ENCODE measurements at places on chromosomes 5 and 9.

DNA sequence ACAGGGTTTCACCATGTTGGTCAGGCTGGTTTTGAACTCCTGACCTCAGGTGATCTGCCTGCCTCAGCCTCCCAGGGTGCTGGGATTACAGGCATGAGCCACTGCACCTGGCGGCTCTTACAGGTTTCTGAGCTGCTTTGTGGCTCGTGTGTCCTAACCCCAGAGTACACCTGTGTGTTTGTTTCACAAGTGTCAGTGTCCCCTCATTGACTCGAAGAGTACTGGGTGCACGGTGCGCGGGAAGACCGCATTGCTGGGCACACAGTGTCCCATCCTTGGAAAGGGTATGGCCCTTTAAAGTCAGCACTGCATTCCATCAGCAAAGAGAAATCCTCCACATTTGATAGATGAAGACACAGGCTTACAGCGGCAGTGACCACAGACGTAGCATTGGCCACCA lies 23.8 kb downstream of the NDST1 start:
- no peak for DNase-seq

GRCh38 chr9:4168526-4168925 lies 131.3 kb downstream of the GLIS3 start:
- no peak for DNase-seq

GRCh38 chr5:51961154-51961562 lies 577.9 kb downstream of the ISL1 start:
- DNase-seq: no peak

DNA sequence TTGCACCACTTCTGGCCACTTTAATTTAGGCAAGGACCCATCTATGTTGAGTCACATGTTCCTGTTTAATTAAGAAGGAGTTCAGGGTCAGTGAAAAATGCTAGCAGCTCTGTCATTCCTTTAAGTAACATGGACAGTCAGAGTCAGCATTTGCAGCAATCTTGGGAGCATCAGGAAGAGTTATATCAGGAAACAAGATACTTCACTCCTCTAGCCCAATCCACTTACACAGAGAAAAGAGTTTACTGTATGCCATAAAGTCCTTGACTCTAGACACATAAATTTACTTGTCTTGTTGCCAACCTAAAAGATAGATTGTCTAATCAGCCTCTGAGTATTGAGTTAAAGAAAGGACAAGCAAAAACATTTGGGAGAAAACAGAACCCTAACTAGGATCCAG lies 266.7 kb downstream of the PJA2 start:
- no peak for DNase-seq

GRCh38 chr9:88013035-88013434 lies 38.7 kb upstream of the CDK20 start:
- DNase-seq: no peak

DNA sequence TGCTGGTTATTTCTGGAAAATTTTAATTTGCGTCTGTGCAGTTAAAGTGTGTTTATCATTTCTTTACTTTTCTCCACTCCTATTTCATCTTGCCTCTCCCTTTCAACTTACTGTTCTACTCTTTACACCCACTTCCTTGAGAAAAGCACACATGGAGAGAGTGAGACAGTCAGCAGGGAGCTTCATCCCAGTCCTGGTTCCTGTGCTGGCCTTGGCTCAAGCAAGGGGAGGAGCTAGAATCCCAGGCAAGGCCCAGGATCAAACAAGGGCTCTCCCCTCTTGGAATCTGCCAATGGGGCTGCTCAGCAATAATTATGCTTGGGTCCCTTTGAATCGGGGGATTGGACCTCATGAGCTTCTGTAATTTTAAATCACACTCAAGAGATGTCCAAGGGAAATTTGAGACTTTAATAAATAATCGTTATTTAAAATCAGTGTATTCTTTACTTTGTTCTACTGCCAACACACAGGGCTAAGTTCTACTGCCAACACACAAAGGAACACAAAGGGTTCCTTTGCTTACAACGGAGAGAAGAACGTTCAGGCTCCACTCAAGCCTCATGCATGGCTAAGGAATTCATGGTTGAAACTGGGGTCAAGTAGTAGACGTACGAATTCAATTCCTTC lies 439.3 kb upstream of the DAB2 start:
- DNase-seq: no peak

- no peak for DNase-seq
Measured at GRCh38 chr9:29001006-29001405, 1427.7 kb upstream of the C9orf72 start.

- no peak for DNase-seq
Measured at GRCh38 chr9:137382444-137383080, 40.4 kb downstream of the EXD3 start.

- no peak for DNase-seq
Measured at GRCh38 chr5:126965061-126965475, 65.3 kb downstream of the MARCHF3 start.

GRCh38 chr5:148202531-148203203 lies at the start of gene SPINK6:
Gene SPINK6 (plus strand): TSS chr5:148203042. CDS start chr5:148203097, 55 bp downstream.
- DNase-seq: no peak

DNA sequence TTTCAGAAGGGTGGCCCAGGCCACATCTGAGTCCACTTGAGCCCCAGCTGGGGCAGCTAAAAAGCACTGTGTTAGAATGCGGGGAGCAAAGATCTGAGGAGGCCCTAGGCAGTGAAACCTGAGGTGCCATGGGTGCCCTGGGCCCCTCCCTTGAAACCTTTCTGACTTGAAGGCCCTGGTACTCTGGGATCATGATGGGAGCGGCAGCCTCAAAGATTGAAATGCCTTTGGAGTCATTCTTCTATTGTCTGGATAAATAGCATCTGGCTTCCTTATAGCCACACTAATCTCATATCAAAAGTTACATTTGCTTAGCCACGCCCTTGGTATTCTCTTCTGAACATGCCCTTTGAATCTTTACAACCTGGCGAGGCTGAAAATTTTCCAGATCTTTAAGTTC lies 7.7 kb upstream of the SEMA5A start:
- no peak for DNase-seq

DNA sequence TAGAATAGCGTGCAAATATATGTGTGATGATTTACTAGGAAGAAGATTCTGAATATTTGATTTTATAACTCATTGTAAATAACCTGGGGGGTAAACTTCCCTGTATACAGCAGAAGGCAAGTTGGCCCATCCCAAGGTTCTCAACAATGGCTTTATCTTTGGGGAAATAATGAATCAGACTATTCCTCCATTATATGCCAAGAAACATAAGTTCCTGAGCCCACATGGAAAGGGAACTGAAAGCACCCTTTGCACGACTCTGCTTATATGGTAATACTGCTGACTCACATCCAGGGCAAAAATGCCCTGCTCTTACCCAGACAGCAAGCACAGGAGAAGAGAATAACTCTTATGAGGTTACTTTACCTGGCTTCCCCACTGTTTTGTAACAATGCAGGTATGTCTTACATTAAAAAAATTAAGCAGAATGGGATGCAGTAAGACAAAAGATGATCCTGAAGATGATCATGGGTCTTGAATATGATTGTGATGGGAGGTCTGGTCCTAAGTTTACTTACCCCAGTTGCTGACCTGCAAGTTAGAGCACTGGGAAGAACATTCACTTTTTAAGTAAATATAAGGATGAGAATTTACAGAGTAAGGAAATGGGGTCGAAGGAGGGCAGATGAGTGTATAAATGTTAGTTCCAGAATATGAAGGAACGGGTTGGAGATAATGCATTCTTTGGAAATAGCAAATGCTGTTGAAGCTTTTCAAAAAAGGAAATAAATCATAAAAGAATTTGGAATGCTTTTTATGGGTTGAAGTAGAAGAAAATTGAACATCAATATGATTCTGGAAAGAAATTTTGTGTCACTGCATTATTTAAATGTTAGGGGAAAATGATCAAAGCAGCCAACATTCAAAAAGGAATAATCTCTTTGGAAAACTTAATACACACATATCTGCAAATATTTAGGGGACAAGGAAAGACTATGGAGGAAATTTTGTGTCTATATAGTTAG lies 428.4 kb upstream of the MPDZ start:
- DNase-seq: no peak

GRCh38 chr5:88021141-88021540 lies 247.5 kb downstream of the TMEM161B start:
- DNase-seq: no peak

DNA sequence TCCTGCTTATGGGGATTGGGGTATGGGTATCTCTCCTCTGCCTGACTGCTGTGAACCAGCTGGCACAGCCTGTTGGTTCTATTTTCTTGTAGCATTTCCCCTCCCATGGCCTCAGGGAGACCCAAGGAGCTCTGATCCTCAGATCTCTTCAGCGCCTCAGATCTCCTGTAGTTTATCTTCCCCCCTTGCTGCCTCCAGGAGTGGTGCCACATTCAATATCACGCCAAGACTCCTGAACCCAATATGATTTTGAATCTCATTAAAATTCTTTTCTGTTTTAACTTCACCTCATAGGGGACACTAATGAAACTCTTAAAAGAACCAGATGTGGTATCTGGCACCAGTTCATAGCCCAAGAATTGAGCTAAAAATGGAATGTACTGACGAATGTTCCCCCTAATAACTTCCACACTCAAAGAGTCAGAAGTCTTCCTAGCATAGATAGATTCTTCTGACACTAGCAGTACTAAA lies 59.6 kb upstream of the LIFR start:
- DNase-seq: no peak

- DNase-seq: no peak
Measured at GRCh38 chr5:147693233-147693632, 89.3 kb downstream of the JAKMIP2 start.

DNA sequence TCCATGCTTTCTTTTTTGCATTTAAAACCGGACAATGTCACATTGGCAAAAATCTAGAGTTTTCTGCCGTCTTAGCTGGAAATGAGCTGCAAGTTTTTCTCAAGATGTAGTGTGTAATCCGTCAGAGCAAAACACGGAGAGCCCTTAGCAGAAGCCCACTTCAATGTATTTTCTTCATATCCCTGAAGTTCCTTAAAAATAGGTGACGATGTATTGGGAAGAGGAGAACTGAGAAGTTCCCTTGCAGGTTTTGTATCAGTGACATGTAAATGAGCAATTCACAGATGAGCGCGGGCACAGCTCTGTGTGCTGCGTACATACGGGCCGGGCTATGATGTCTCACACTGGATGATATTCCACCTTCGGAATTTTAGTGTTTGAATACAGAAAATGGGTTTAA lies 14.8 kb upstream of the CLPTM1L start:
- DNase-seq: no peak

- no peak for DNase-seq
Measured at GRCh38 chr9:14127656-14128055, 186.3 kb downstream of the NFIB start.

DNA sequence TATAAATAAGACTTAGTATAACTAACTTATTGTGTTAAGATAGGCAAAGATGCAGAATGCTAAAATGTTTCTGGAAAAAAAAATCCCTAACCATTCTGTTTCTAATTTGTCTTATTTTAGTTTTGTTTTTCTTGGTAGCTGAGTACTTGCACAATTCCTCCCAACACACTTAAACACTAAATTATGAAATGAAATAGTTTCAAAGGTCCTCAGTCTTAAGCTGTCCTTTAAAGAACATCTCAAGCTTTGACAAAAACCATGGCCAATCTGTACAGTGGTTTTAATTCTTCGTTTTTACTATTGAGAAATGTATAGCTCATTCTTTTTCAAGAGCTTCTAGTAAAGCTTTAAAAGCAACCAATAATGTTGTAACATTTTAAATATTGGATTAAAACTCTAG lies 171.5 kb downstream of the EDIL3 start:
- DNase-seq: no peak

DNA sequence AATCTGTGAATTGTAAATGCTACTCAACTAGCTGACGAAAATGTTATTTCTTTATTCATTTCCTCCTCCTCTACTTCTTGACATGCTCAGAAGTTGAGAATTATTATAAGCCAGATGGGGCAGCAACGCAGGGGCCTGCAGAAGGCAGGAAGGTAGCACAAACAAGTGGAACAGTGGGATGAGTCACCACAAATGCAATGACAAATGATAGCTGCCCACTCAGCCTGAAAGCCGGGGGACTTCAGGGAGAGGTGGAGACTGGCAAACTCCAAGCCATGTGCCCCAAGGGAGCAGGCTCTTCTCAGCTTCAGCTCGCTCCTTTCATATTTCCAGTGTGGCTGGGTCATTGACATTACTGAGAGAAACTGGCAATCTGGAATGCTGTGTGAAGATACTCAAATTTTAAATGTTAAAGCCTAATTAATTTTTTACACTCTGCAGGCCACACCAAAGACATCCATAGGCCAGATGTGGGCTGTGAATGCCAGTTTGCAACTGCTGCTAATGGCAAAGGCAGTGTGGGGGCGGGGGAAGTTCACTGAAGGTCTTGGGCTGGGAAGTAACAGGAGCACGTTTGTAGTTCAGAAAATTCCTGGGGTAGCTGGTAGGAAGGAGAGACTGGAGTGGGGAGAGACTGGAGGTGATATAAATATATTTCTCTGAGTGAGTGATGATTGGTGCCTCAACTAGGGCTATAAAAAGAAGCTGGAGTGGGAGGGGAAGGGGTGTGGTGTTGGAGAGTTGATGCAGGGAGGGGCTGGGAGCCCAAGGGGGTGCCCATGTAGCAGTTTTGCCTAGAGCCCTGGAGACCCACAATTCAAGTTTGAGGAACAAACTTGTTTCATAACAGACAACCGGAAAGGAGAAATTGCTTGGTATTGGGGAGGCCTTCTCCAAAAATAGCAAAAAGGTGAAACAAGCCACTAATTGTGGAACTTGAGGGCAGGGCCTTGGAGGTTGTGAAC lies 20.8 kb upstream of the ADRB2 start:
- peak; percentile 70 for DNase-seq

DNA sequence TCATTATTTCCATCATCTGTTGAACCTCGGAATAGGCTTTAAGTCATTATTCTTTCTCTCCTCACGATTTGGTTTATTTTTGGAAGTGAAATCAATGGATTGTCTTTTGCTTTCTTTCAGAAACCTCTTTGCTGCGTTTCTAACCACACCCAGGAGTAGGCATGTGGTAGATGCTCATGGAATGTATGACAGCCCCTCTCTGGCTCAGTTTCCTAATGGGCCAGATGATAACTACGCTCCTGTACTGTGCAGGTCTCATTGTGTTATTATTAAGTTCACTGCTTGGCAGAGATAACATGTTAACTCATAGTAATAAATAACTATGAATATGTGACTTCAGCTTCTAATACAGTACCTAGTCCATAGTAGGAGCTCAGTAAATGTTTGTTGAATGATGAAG lies 175.5 kb upstream of the KLF4 start:
- DNase-seq: no peak

DNA sequence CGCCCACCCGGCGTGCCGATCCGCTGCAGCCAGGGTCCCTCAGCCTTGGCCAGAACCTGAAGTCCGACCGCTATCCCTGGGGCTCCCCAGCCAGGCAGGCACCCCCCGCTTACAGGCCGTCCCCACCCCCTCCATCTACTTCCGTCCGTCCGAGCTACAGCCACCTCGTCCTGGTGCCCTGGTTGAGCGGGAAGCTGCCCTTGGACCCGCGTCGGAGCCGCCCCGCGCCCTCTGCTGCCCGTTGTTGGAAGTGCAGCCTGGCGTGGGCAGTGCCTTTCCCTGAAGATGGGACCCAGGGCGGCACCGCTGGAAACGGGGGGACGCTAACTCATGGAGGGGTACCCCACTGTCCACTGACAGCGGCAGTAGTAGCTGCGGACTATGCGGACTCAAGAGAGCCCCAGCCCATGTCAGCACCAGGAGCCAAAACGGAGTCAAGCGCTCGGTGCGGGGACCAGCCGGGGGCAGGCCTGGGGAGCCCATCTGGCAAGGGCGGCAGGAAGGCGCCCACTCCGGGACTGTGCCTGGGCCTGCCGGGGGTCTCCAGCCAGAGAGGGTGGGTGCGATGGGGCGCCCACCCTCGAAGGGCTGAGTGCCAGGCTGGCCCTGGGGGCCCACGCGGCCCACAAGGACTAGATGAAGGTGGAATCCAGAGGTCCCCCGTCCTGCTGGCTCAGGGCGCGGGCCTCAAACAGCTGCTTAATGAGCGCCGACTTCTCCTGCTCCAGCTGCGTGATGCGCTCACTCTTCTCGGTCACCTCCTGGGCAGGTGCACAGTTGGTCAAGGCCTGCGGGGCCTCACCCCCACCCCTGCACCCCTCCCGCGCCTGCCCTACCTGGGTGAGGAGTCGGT lies 6.1 kb downstream of the SAPCD2 start:
- peak; percentile 68 for DNase-seq
